ENCODE measurements at places on chromosomes 2 and 18. TPM values are rescaled to one million over a fixed set of nuclear protein-coding genes. Genes with fewer than 3 reads are reported as not detected.

DNA sequence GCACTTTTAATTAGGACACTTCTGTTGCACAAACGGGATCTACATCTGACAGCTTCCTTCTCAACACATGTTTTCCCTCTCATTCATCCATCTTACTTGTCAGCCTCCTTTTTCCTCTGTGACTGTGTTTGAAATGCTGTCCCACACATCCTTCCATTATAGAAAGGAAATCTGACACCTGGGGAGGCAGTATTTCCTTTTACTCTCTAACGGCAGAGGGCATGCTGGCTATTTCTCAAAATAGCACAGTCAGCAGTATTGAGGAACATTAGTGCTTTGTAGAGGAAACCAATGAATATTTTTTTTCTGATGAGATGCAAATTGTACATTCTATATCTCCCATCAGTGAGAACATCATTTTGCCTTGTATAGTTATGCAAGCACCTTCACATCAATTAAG is 668.7 kb downstream of the SLC4A3 start:
- no peak for DNase-seq

TSPYL6 gene
- not detected for total RNA-seq

DPYSL5 gene
- total RNA-seq = not detected

GRCh38 chr18:43620936-43621335 is 343.6 kb upstream of the SYT4 start:
- DNase-seq = no peak

- DNase-seq = no peak
These were observed 50.5 kb downstream of the LAMA1 start for GRCh38 chr18:7066965-7067555.

GRCh38 chr2:218743068-218743467 is 32.4 kb downstream of the TTLL4 start:
- no peak for DNase-seq

DNA sequence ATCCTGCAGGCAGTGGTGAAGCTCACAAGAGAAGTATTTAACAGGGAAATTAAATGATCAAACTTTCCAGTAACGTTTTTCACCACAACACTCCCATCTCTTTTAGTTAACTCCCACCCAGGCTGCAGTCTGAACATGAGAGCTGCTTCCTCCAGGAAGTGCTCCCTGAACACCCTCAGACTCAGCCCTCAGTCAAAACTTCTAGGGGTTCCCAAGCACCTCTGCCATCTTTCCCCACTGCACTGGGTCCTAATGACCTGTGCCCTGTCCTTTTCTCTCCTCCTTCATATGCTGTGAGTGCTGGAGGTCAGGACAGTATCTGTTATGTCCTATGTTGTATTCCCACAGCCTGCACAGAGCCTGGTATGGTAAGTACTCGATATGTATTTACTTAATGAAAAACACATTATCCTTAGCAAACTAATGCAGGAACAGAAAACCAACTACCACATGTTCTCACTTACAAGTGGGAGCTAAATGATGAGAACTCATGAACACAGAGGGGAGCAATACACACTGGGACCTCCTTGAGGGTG is 49.2 kb upstream of the ASPRV1 start:
- DNase-seq = no peak

- no peak for DNase-seq
These were observed 400.3 kb upstream of the SMIM21 start for GRCh38 chr18:75827751-75828287.

GRCh38 chr2:177262092-177262491 is 2.4 kb downstream of the NFE2L2 start:
- DNase-seq = no peak

DNA sequence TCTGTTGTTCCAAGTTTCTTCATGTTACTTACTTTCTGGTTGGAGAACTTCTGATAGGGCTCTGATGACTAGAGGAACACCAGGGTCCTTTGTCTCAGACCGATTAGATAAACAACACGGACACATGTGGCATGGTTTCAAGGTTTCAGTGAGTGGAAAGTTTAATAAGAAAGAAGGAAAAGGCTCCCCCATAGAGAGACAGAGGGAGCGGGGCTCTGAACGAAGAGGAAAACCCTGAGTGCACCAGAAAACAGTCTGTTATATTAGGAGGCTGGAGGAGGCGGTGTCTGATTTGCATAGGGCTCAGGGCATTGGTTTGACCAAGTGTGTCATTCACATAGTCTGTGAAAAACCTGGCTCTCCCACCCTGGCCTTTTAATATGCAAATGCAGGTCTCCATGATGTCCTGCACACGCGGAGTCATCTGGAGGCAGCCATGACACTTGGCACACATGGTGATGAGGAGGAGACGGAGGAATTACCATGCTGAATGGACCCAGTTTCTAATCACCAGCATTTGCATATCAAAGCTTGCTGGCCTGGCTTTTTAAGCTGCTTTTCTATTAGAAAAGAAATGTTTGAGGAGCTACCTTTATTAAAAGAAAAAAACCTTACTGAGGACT is 94.2 kb downstream of the PTPN4 start:
- no peak for DNase-seq

DNA sequence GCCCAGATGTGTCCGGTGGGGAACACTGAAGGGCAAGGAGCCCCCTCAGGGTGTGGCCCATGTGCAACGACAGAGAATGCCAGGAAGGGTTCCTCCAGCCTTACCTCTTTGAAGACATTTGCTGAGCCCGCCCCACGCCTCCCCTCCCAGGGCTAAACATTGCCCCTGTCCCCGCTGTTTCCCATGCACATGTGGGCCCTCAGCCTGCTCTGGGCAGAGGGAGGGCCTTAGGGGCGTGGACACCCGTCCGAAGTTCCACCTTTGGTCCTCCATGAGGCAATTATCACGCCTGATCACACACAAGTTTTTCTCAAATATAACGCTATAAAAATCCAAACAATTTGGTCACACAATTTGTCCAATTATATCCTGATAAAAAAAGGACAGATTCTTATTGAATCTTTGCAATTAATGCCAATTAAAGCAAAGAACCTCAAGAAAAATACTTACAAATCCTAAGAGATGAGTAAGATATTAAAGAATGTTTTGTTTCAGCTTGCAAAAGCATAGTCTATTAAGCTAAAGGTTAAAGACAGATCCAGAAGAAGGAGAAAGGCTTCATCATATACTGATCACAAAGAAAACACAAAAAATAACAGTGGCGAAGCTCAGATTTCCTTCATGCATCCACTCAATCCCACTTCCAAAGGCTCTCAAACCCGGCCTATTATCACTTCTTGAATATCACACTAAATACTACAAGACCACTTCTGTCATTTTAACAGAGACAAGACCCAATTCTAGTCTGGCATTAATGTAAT is 55.2 kb upstream of the LDLRAD4 start:
- no peak for DNase-seq

MYO7B gene
- 0.32 TPM for total RNA-seq

DNA sequence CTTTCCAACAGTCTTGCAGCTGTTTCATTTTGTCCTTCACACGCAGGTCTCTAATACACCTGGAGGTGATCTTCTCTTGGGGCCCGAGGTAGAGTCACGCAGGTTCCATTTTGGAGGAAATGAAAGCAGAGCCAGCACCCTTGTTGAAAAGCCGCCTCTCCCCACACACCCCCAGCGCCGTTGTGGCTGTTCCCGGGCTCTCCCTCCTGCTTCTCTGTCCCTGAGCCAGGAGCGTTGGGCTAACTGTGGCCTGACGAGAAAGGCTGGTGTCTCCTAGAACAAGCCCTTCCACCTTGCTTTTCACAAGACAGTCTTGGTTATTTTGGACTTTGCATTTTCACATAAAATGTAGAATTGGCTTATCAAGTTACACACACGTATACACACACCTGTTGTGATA is 16.3 kb downstream of the SNED1 start:
- no peak for DNase-seq

DNA sequence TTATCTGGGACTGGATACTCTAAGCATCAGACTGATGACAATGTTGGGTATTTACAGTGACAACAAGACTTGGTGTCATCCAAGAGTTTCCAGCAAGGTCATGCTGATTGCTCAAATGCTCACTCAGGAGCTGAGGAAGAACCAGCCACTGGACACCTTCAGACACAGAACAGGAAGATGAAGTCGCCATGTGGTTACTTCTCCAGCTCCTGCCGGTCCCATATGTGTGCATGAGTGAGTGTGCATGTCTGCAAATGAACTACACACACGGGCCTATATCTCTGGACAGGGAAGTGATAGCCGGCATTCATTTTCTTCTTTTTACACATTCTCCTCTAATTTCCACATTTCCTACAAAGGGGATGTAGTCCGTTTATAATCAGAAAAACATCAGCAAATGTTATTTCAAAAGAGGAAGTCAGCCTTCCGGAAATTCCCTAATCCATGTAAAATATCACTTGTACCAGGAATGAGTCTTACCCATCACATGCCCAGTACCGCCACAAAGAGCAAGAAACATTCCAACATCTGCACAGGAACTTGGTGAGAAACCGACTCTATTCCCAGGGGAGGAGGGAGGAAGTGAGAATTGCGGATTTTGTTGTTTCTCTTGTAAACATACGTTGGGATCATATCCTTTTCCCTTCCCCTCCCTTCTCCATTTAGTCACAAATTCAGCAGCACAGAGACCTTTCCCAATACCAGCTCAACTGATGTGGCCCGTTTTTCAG is 10.8 kb downstream of the RFX8 start:
- no peak for DNase-seq

PTCD3 gene
- 134 TPM for total RNA-seq

Data from Right ventricle myocardium superior (tissue), 1 donor.